ENCODE measurements at places on chromosomes 13 and 19.

DNA sequence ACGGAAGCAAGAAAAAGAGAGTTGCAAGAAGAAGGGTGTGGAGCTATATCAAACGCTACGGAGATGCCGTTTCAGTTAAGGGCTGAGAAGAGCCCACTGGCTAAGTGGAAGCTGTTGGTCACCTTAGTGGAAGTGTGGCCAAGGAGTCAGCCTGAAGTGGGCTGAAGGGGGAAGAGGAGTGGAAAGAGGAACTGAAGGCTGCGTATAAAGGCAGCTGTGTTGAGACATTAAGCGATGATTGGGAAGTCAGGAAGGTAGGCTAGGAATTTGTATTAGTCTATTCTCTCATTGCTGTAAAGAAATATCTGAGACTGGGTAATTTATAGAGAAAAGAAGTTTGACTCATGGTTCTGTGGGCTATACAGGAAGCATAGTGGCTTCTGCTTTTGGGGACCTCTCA is 14.1 kb upstream of the FRY start:
- no peak for DNase-seq

GRCh38 chr13:23443878-23444277 is 10.4 kb upstream of the SACS start:
- no peak for DNase-seq

GRCh38 chr19:16334411-16334810 is 9.8 kb downstream of the KLF2 start:
- no peak for DNase-seq

DNA sequence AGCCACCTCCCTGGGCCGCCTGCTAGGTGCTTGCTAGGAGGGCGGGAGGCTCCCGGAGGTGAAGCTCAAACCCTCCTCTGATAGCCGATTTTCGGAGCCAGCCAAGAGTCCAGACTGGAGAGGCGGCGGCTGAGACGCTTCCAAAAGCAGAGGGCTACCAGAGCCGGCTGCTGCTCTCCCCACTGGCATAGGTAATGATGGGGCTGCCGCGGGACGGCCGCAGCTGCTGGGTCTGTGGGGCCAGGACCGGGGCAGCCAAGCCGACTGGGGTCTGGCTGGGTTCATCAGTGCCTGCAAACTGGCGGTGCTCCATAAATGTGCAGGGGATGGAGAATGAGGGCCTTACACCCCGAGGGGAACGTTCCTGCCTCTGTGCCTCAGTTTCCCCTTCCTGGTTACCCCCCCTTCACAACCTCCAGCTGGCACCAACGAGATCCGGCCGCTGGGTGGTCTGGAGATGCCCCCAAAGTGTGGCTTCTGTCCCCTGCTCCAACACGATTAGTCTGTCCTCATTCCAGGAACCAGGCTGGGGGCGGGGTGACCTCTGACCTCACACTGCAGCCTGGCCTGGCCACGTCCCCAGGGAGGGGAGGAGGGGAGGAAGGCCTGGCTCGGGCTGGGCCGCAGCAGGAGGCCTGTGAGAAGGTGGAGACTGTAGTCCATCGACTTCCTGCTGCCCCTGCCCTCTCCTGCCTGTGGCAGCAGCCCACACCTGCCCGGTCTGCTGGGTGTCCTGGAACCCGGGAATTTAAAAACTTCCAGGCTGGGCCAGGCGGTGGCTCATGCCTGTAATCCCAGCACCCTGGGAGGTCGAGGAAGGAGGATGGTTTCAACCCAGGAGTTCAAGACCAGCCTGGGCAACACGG is 3.8 kb upstream of the WDR18 start:
- no peak for DNase-seq

GRCh38 chr19:656751-657559 is 6.1 kb downstream of the RNF126 start:
- no peak for DNase-seq

DNA sequence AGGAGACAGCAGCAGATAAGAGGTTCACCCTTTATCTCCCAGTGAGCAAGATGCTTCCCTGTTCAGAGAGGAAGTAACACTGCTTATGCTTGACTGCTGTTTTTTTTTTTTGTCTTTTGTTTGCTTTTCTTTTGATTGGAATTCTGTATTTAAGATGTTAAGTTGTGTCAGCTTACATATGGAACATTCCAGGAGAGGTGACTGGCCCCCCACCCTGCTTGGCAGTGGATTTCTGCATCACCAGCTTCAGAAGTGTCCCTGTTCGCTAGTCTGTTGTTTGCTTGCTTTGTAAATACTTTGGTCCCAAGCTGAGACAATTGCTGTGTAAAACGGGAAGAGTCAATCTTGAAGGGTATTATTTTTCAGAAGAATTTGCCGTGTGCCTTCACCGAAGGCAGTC is 43.0 kb downstream of the IFT88 start:
- DNase-seq, result no peak

DNA sequence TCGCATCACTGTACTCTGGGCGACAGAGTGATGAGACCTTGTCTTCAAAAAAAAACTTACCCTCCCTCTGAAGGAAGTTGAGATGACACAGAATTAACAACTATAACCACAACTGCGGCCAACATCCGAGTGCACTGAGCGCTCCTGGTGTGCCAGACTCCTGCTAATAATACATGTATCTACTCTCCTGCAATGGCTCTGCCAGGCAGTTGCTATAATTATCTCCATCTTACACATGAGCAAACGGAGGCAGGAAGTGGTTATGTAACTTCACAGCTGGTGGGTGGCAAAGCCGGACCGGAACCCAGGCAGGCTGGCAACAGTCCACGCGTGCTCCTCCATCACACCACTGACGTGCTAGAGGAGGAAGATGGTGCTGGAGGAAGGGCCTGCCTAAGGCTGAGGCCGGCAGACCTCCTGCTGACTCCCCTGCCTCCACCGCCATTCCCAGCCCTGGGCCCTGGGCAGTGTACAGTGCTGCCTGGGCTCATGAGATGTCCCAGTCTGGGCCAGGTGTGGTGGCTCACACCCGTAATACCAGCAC is 12.6 kb downstream of the XRCC1 start:
- DNase-seq, result no peak

GRCh38 chr19:48367855-48368254 is 3.7 kb downstream of the SYNGR4 start:
- DNase-seq, result peak; percentile 74

GRCh38 chr13:49098771-49099512 is 121.2 kb upstream of the MLNR start:
- DNase-seq, result peak; percentile 7

- no peak for DNase-seq
Observed at GRCh38 chr13:79722885-79723445, 242.0 kb downstream of the NDFIP2 start.

DNA sequence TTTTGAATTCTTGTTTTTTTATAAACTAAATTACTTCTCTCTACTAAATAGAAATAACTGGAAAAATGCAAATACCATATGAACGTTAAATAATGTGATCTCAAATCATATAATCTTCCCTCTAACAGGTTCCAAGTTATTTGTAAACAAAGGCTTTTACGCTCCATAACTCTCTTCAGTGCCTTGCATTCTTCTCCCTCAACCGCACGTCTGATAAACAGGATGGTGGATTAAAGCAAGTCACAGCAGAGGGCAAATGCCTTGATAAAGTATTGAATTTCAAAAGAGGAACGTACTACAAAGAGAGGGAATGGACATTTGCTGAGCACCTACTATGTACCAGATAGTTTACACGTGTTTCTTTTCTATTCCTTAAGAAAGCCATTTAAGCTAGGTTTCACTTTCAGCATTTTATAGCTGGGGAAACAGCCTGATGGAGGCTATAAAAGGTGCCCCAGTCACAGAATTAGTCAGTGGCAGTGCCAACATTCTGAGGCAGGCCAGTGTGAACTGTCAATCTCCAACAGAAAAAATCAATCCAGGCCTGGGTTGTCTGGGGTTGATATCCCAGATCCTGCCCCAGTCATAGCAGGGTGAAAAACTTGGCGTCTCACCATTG is 15.8 kb downstream of the MRPS31 start:
- DNase-seq, result no peak

- DNase-seq, result no peak
Observed at GRCh38 chr13:59279028-59279427, 884.7 kb downstream of the DIAPH3 start.

DNA sequence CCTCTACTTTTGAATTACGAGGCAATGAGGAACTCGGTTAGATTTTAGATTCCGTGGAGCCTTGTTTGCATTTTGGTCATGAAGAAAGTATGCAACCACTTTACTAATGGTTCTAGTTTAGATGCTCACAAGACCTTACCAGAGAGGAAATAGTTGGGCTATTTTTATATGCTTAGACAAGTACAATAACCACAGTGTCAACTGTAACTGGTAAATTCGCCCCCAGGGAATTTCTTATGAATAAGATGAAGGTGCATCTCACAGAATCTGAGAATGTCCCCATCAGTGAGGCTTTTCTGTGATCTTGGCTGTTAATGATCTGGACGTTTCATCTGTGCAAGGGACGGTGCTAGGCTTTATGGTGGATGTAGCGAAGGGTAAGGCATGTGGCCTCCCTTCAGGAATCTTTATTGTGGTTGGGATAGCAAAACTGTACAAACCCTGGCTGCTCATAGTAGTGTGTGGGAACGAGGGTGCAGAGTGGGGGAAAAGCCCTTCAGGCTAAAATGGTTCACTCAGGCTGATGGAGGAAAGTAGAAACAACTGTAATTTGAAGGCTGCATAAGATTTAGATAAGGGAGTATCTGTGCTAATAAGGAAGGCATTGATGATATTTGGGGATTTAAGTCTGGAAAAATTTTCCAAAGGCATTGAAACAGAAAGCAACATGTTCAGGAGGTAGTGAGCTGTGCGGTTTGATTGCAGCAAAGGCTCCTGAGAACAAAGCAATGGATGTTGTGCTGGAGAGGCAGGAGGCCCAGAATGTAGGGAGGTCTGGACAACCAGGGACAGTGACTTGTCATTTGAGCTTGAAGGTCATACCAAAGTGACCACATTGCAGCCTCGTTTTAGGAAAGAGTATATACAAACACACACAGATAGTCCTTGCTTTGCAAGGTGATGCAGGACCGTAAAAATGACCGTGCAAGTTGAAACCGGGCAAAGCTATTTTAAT is 28.4 kb downstream of the UBAC2 start:
- no peak for DNase-seq

DNA sequence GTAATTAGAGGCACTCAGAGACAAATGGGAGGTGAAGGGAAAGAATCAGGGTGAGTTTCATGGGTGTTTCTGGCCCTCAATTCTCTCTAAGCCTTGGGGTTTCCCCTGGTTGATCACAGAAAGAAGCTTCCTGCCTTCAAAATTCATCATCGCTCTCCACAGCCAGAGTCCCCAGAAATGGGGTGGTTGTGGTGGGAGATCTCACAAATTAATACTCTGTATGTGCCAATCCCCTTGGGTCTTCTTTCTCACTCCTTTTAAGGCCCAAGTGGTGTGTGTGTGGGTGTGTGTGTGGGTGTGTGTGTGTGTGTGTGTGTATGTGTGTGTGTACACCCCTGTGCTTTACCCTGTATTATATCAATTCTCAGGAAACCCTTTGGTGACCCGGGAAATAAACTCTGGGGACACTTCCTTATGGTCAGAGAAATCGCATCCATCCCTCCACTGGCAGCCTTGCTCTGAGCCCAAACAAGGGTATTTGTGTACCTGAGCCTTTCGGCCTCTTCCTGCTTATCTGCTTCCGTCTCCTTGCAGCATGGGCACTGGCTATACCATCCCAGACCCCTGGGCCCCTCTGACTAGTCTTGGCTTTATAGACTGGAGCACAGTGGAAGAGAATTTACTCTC is 2.8 kb upstream of the FCGBP start:
- no peak for DNase-seq

- no peak for DNase-seq
Observed at GRCh38 chr19:13001502-13002165, 6.4 kb downstream of the NFIX start.

DNA sequence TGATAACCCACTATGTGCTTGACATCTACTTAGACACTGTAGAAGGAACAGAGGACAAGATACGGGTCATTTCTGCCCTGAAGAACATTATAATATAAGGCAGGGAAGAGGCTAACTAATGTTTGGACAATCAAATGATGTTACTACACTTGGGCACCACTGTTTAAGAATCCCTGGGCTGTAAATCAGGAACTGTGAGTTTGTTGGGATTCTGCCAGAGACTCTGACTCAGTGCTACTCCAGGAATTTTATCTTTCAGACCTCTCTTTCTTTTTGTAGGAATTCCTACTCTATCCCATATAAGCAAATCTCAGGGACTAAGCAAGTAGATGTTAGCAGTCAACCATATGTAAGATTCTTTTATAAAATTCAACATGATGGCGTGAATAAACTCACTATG is 3.1 kb upstream of the ZNF471 start:
- DNase-seq, result no peak

DNA sequence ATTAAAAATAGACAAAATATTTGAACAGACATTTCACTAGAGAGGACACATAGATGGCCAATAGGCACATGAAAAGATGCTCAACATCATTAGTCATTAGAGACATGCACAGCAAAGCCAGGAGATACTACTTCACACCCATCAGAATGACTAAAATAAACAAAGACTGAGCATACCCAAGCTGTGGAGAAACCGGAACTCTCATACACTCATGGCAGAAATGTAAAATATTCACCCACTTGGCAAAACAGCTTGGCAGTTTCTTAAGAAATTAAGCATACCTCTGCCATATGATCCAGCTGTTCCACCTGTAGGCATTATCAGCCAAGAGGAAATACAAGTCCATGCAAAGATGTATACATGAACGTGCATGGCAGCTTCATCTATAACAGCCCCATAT is 213.4 kb downstream of the TSHZ3 start:
- DNase-seq, result no peak

- DNase-seq, result no peak
Observed at GRCh38 chr19:46481947-46482346, 10.6 kb upstream of the PNMA8A start.

- no peak for DNase-seq
Observed at GRCh38 chr13:52319876-52320275, 86.1 kb downstream of the THSD1 start.

DNA sequence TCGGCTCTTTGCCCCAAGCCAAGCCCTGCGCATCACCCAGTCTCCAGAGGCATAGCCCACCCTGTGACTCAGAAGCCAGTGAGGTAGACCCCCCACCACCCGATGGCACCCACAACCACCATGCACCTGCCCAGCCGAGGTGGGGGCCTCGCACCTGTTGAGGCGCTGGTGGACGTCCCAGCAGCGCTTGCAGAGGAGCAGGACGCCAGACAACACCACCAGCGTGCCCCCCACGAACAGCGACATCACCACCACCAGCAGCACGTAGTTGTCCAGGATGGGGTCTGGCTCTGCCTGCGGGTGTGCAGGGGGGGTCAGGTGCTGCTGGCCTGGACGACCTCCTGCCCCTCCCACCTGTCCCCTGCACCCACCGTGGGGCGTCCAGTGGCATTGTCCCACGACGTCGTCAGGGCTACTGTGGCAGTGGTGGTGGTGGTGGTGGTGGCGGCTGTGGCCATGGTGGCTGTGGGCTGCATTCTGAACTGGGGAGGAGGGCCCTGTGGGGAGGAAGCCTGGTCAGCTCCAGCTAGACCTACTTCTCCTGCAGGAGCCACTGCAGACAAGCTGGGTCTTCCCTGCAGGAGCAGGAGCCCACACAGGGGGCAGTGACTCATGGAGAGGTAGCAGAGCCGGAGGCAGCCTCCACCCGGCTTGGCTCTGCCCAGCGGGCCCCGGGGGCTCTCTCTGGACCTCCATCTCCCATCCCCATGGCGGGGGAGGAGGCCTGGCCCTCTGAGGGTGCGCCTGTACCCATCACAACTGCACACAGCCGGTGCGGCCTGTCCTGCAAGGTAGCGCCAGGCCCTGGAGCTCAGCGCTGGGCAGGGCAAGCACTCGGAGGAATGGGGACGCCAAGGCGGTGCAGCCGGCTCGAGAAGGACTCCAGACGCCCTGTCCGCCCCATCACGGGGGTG is 1.9 kb downstream of the CBARP start:
- no peak for DNase-seq

GRCh38 chr19:51726049-51726448 is 2.3 kb upstream of the HAS1 start:
- peak; percentile 16 for DNase-seq

Measured in NCI-H82 (cell line).